ENCODE measurements at places on chromosomes 12 and 14.

- no peak for DNase-seq
Measured at GRCh38 chr12:70178038-70178437, 65.2 kb upstream of the CNOT2 start.

- no peak for DNase-seq
Measured at GRCh38 chr14:63134801-63135200, 69.4 kb upstream of the RHOJ start.

- no peak for DNase-seq
Measured at GRCh38 chr14:76564471-76565422, 188.8 kb downstream of the ESRRB start.

DNA sequence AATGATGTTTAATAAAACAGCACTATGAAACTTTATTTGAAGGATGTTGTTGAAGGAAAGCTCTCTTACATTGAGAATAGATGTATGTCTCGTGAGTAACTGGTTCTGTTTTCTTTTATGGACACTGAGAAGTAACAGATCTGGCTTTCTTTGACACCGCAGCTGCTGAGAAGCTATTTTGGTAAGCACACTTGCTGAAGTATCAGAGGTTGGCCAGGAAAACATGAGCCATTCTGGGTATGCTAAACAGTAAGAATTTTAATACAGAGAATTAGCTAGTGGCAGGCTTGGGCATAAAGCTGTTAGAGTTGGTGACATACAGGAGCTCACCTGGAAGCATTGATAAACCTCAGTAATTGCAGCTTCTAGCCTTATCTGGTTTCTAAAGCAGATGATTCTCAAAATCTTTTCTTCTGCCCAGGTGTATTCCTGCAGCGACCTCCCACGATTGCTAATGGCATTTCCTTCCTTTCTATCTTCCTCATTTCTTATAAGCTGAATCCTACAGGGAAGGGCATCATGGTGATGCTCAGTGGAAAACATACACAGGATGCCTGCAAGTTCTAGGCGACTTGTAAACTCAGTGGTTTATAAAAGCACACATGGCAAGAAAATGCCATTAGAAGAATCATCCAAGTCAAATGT is 291.6 kb upstream of the SLC16A7 start:
- DNase-seq = no peak

DNA sequence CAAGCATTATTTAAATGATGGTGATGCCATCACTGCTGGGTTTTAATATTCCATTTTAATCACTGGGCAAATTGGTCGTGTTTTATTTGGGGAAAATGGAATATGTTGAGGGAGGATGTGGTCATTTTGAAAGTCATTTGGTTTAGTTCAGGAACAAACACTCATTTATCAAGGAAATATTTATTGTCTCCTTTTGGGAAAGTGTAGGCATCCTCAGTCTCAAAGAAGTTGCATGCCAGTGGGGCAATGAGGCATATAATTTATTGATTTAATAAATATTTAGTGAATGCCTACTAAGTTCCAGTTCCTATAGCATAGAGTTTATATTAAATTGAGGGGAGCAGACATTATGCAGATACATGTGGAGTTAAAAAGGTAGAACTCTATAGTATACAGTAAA is 134.3 kb downstream of the NPAS3 start:
- DNase-seq = no peak

- DNase-seq = no peak
Measured at GRCh38 chr12:54933376-54933775, 51.2 kb downstream of the TESPA1 start.

- DNase-seq = no peak
Measured at GRCh38 chr14:101731187-101732080, 30.1 kb upstream of the PPP2R5C start.

- no peak for DNase-seq
Measured at GRCh38 chr12:16063726-16064125, 152.6 kb downstream of the DERA start.

GRCh38 chr12:118274066-118274465 is 98.6 kb downstream of the TAOK3 start:
- no peak for DNase-seq

- no peak for DNase-seq
Measured at GRCh38 chr12:1309613-1310012, 284.8 kb downstream of the FBXL14 start.

GRCh38 chr12:122471324-122472226 is 29.2 kb downstream of the ZCCHC8 start:
- peak; percentile 76 for DNase-seq

- no peak for DNase-seq
Measured at GRCh38 chr14:50677527-50678063, 9.5 kb upstream of the SAV1 start.

DNA sequence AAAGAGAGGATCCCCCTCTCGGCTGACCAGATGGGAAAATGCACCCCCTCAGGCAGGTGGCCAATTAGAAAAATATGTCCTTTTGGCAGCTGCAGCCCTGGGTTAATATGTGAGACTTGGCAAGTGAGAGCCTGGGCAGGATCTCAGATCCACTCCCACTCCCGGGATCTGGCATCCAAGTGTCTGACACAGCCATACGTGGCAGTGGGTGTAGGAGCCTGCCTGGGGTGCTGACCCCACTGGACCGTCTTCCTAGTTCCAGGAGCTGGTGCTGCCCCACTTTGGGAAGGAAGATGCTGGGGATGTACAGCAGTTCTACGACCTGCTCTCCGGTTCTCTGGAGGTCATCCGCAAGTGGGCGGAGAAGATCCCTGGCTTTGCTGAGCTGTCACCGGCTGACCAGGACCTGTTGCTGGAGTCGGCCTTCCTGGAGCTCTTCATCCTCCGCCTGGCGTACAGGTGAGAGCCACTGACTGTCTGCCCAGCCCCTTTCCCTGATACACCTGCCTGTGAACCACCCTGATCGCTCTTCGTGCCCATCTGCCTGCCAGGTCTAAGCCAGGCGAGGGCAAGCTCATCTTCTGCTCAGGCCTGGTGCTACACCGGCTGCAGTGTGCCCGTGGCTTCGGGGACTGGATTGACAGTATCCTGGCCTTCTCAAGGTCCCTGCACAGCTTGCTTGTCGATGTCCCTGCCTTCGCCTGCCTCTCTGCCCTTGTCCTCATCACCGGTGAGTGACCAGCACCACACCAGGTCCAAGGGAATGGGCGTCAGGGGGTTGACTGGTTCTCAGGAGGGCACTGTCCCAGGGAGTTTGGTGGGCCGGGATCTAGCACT is 5.8 kb downstream of the NR4A1 start:
- DNase-seq = no peak

- no peak for DNase-seq
Measured at GRCh38 chr14:58537004-58537403, 100.8 kb upstream of the DACT1 start.

DNA sequence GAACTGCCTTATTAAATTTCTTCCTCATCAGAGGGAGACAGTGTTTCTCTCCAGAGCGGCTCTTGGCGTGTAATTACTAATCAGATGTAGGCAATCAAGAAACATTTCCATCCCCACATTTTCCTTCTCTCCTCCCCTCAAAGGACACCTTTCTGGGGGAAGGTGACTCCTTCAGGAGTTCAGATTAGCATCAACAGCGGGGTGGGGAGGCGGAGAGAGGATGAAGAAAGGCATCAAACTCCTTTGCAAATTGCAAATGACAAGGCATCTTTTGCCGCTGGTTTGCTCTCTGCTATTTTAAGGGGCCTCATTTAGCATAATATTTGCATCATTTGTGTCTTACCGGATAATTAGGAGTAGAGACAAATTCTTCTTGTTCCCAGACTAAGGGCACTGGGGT is 231.7 kb upstream of the SRRM4 start:
- no peak for DNase-seq

DNA sequence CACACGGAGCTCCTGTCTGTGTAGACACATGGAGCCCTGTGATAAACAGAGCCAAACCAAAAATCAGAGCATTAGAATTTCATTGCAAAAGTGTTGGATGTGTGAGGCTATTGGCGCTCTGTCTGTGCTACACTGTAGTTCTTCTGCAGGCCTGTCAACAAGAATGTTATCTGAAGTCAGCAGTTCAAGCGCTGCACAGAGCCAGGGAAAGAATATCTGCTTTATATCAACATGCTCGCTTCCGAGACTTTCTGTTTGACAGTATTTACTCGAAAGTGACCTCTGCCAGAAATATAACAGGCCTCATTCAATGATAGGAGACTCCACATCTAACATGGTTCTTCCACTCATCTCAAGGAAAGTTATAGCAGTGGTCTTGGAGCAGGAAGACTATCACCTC is 118.3 kb downstream of the CCER1 start:
- no peak for DNase-seq

DNA sequence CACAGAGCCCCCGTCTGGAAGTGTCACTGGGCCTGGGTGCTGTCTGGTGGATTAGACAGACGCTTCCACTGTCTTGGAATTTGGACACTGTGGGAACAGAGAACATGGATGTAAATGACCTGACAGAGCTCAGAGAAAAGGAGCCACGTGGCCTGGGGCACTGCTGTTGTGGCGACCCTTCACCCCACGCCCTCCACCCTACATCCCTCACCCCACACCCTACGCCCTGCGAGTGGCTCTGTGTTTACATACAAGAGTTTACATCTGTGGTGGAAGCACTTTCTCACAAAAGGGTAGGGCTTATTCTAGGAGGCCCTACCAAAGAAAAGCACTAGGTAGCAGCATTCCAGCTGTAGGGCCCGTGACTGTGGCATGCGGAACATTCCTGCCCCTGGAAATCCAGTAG is 47.7 kb downstream of the B4GALNT3 start:
- DNase-seq = no peak

- DNase-seq = no peak
Measured at GRCh38 chr12:46523863-46524770, 151.5 kb upstream of the SLC38A2 start.

- DNase-seq = no peak
Measured at GRCh38 chr12:122106843-122107242, 28.3 kb downstream of the MLXIP start.

DNA sequence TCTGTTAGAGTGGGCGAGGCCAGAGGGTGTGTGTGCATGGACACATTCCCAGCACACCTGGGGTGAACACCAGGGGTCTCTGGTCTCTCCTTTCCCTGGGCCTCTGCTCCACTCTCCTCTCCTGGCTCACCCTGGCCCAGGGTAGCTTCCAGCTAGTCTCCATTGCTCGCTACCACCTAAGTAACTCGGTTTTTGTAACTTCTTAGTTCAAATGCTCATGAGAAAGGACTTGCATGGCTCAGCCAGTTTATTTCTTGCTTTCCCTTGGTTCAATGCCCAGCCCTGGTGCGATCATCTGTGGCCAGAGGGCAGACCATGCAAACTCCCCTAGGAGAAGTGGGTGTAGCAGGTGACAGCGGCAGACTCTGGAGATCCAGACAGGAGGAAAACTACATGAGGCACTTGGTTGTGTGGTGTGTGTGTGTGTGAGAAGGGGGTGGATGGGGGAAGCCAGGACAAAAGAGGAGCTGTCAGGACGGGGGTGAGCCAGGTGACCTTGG is 8.9 kb upstream of the ACVR1B start:
- DNase-seq = no peak

- DNase-seq = no peak
Measured at GRCh38 chr12:6703631-6704030, 3.0 kb upstream of the PIANP start.

- no peak for DNase-seq
Measured at GRCh38 chr14:76675046-76675445, 86.2 kb upstream of the VASH1 start.

GRCh38 chr14:91611528-91611927 is 101.4 kb upstream of the PPP4R3A start:
- no peak for DNase-seq

- DNase-seq = no peak
Measured at GRCh38 chr12:49564686-49565405, 3.1 kb downstream of the MCRS1 start.

DNA sequence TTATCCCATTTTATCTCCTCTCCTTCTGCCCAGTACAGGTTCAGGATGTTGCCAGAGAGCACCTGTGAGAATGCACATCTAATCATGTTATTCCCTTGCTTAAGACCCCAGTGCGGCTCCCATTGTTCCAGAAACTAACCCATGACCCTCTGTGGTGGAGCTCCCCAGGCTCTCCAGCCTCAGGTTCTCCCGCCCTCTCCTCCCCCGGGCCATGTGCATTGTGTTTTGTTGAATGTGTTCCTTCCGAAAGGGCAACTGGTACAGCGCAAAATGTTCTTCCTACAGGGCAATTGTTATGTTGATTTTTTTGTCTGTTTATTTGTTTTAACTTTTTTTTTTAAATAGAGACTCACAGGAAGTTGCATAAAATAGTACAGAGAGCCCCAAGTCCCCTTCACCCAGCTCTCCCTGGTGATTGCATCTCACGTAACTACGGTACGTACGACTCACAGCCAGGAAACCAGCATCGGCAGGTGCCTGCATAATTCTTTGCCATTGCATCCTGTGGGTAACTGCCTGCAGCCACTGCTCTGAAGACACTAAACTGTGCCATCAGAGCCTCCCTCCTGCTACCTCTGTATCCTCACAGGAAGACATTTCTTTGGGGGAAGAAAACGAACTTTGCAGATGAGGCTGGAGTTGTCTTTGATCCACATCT is 31.2 kb downstream of the TMEM132C start:
- no peak for DNase-seq

GRCh38 chr14:95136631-95137030 is 20.7 kb downstream of the DICER1 start:
- no peak for DNase-seq

GRCh38 chr12:119060847-119061796 is 79.8 kb downstream of the SRRM4 start:
- no peak for DNase-seq

- no peak for DNase-seq
Measured at GRCh38 chr12:2344885-2345284, 292.1 kb downstream of the CACNA1C start.

- no peak for DNase-seq
Measured at GRCh38 chr12:124013073-124013472, 40.1 kb downstream of the ZNF664 start.

GRCh38 chr14:96121660-96122395 is 82.7 kb downstream of the C14orf132 start:
- DNase-seq = no peak

GRCh38 chr12:68280240-68280639 is 26.8 kb upstream of the IL22 start:
- DNase-seq = no peak

DNA sequence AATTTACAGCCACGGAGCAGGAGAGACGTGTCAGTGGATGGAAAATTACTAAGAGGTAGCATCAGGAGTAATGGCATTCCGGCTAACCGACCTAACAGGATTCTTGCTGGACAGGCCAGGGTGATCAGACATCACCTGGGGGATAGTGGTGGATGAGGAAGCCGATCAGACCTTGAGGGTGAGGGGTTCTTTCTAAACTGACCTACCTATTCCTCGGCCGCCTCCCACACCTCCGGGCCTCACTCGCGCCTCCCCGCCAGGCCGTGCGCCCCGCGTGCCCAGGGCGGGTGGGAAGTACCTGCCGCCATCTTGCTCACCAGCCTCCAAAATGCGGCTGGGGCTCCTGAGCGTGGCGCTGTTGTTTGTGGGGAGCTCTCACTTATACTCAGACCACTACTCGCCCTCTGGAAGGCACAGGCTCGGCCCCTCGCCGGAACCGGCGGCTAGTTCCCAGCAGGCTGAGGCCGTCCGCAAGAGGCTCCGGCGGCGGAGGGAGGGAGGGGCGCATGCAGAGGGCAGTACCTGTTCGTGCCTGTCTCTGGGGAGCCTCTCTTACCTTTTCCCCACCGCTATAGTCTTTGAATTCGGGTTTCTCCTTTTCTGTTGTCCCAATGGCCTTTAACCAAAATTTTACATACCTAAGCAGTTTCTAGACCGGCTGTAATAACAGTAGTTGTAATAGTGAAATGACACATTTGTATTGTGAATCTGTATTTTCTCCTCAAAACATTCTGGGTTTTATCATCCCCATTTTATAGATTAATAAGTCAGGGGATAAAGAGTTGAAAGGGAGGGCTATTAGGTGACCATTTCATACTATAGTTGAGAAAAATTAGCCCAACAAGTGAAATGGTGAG is at the start of gene TMPRSS12:
Gene TMPRSS12, plus strand, starts transcription at position 290 of the 857 bp plus-strand sequence. Its CDS starts 39 bp downstream, at position 329.
- DNase-seq = no peak
